ENCODE measurements at places on chromosomes 2 and 18.

DNA sequence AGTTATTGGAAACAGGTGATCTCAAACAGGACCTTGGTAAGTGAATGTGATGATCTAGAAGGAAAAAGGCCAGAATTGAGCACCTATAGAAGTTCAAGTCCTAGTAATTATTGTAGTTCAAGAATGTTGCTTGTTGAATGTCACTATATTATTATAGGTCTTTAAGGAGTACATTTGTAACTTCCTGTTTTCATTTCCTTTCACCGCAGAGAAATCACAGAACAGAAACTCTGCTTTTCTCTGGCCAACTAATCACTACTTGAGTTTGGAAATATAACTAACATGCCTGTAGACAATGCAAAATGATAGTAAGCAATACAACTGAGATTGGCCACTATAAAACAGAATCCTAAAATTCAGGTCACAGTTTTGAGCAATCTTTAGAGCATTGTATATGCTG lies 61.8 kb upstream of the EFEMP1 start:
- DNase-seq, result no peak

- no peak for DNase-seq
Observed at GRCh38 chr2:5172923-5173322, 519.3 kb upstream of the SOX11 start.

DNA sequence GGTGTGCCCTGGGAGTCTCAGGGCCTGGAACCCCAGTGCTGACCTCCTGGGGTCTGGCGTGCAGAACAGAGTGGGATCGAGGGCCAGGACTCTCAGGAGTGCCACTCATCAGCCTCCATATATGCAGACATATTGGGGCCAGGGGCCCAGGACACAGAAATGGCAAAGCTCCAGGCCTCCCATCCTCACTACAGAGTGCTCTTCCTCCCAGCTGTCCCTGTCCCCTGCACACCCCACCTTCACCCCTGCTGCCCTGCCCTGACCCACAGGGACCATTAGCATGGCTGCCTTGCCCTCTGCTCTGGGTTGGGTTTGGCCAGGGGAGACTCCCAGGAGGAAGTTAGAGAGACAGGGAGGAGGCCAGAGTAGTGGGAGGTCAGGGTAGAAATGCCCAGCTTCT lies 2.8 kb downstream of the TEX51 start:
- no peak for DNase-seq

DNA sequence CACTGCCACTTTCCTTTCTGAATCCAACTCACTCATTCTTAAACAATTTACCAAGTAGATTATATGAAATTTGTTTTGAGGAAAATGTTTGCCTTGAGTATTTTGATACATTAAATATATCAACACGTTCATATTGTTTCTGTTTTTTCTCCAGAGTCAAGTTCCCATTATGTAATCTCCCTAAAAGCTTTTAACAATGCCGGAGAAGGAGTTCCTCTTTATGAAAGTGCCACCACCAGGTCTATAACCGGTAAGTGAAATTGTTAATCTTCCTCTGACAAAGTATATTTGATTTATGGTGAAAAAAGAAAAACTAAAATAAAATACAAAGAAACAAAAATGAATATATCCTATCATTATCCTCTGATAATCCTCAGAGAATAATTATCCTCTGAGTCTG lies 838.6 kb downstream of the MBD2 start:
- no peak for DNase-seq
